Fibroblast of gingiva (primary cell): ENCODE measurements at places on chromosomes 5 and 9.
A peak's percentile ranks its signal among the peaks of the same experiment; 100 is the strongest.

DNA sequence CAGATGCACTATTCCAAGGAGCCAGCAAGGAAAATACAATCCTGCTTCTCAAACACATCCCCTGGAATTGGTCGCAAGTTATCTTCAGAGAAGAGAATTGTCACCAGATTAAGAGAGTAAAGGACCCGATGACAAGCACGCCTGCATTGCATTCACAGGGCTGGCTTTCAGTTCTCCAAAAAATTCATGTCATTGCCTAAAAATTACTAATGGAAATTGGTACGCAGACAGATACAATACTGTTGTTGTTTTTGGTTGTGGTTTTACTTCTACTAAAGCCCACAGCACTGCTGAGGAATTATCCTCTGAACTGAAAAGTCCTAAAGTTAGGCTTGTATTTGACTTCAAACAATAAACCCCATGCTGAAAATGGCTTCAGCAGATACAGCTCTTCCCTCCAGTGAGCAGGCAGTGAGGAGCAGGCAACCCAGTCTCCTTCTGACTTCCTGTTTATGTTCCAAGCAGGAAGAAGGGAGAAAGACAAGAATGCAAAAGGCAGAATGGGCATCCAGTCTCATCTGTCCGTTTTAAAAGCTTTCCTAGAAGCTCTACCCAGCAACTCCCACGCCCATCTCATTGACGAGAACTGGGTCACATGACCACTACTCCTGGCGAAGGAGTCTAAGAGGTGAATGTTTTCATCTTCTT, 80.6 kb upstream of the ZNF366 start:
- DNase-seq = no peak

GRCh38 chr5:137101544-137101943, 397.6 kb downstream of the SPOCK1 start:
- peak; percentile 67 for DNase-seq

GRCh38 chr9:100720922-100721321, 143.0 kb downstream of the CAVIN4 start:
- DNase-seq = no peak

DNA sequence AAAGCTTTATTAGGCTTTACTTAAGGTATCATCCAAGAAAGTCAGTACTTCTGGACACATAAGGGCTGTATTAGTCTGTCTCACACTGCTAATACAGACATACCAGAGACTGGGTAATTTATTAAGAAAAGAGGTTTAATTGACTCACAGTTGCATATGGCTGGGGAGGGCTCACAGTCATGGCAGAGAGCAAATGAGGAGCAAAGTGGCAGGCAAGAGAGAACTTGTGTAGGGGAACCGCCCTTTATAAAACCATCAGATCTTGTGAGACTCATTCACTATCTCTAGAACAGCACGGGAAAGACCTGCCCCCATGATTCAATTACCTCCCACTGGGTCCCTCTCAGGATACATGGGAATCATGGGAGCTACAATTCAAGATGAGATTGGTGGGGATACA, 49.2 kb upstream of the SLC44A1 start:
- DNase-seq = no peak

GRCh38 chr9:19725970-19726369, 62.9 kb downstream of the SLC24A2 start:
- DNase-seq = no peak

DNA sequence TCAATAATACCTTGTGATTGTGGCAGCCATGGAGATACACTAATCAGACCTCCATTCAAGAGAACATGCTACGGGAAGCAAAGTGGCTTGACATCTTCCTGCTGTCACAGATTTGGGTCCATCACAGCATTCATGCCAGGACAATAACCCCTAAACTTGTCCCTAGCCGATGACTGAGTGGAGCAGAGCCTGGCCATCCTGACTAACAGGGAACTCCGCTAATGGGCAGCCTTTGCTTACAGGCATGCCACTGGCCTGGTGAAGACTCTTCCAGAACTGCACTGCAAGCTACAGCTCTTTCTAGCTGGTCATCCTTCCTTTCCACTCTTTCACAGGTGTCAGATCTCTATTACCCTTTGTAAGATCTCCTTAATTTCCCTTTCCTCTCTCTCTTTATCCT, 16.0 kb downstream of the FAM174A start:
- no peak for DNase-seq

DNA sequence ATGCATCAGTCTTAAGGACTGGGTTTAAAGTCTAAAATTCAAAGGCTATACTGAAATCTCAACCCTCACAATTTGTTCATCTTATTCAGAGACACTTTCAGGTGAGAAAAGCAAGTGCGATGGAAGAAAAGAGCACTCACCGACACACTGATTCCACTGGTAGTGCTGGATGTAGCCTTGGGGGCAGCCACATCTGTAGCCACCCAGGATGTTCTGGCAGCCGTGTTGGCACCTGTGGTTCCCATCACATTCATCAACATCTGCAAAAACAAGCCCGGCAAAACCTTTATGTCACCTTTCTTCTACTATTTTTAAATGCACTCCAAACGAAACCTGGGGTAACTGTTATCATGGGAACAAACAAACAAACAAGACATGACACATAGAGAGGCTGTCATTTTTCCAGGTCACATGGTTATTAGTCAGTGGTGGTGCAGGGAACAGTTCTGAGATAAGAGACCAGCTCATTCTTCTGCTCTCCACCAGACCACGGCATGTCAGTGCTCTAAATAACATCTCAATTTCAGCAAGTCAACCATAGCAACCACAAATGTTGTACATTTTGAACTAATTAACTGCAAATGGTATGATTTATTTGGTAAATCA, 188.4 kb downstream of the SLC12A2 start:
- DNase-seq = peak; percentile 67

GRCh38 chr5:83556190-83556589, 84.6 kb downstream of the VCAN start:
- no peak for DNase-seq

DNA sequence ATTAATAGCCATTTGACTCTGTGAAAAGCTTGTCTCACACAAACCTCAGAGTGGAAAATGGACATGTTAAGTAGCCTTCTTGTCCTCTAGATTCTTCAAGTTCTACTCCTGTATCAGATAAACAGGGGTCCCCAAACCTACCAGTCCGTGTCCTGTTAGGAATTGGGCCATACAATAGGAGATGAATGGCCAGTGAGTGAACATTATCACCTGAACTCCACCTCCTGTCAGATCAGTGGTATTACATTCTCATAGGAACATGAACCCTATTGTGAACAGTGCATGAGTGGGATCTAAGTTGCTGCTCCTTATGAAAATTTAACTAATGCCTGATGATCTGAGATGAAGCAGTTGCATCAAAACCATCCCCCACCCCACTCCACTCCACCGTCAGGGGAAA, 136.3 kb downstream of the TMEM232 start:
- DNase-seq = peak; percentile 1

GRCh38 chr9:33117796-33118195, 41.3 kb upstream of the SMU1 start:
- DNase-seq = no peak

DNA sequence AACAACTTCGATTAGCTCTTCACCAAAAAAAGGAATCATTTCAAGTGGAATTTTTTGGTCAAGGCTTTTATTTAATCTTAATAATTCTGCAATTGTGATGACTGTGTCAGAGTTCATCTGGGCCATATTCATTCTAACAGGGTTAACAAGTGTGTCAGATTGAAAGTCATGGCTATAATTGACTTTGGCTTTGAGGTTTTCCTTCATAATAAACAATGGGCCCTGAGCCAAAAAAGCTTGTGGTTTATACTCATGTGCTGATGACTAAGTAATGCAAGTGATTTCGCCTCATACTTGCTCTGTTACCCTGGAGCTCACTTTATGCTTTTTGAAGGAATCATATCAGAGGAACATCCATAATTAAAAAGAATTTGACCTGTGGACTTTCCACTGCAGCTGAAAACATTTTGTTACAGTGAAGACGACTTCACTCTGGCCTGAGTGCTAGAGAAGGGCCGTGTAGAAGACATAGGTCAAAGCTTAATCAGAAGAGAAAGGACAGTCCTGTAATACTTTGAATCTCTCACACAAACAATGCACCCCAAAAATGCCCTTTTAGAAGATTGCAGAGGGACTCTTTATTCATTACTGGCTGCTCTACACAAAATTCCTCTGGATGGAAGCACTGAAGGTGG, 101.7 kb downstream of the GDNF start:
- DNase-seq = peak; percentile 95

DNA sequence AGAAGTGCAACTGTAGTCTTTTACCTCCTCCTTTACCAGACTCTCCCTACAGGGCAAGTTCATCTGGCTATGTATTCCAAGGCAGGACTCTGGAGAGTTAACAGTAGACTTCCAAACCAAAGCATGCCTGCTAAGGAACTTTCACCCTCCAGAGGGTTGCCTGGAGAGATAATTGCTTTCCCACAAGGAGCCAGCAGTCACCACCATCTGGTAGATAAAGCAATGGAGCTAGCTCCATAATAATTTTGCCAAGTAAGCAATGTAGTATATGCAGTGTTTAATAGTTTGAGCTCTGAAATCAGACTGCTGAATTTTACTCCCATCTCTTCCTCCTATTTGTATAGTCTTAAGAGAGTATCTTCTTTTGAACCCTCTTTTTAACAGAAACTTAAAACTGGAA, 566.8 kb upstream of the PTGER4 start:
- DNase-seq = no peak

DNA sequence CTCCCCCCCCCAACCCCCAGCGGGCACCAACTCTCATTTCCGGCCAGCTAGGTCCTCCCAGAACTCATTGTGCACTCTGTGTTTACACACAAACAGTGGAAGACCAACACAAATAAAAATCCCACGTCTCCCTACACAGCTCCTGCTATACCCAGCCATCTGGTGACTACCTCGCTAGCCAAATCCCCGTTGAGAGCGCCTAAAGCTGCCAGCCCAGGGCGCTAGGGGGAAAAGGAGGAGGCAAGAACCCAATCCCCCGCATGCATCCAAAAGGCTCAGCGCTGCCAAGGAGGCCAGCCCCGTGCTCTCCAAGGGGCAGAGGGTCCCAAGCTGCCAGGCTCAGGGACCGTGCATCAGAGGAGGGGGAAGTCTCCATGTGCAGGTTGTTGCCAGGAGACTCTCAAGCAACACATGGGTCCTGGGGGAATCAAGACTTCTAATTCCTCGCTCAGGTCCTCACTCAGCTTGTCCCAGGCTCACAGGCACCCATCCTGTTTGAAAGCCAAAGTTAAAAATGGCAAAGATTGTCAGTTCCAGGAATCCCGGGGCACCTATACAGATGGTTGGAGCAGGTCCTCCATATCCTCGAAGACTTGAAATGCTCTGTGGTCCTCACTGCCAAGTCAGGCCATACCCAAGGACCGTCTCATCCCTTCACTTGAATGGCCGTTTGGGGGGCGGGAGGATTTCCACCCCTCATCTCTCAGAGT, 2.7 kb downstream of the ASTN2 start:
- no peak for DNase-seq

DNA sequence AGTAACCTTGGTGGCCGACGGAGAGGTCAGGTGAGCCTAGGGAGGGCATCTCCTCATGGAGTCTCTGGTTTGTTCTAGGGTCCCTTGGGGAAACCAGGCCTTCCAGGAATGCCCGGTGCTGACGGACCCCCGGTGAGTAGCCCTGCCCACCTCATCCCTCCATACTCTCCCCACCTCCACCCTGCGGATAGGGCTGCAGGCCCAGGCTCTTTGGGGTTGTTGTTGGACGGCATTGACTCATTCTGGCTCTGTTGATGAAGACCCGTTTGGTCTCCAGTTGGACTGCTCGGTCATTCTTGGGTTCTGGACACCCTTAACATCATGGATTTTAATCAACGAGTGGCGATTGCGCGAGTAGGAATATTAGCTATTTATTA, 112.3 kb upstream of the FCN2 start:
- no peak for DNase-seq

DNA sequence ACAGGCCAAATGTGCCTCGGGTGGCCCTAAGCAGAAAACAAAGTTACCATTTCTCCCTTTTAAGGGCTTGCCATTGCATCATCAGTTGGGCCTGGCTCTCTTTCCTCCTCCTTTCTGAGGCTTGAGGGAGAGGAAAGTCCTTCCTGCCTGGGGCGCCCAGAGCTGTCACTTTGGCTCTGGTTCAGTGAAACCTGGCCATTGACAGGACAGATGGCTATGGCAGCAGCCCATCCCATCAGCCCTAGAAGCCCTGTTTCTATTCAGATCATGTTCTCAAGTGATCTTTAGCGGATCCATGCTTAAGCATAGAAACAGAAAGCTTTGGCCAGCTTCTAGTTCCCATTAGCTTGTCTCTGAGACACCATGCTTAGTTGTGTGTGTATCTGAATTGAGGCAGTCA, 293.4 kb downstream of the YTHDC2 start:
- no peak for DNase-seq

GRCh38 chr5:138655530-138656190, 80.5 kb upstream of the HSPA9 start:
- no peak for DNase-seq

- no peak for DNase-seq
Observed at GRCh38 chr9:69474821-69475220, 149.8 kb downstream of the ENTREP1 start.

DNA sequence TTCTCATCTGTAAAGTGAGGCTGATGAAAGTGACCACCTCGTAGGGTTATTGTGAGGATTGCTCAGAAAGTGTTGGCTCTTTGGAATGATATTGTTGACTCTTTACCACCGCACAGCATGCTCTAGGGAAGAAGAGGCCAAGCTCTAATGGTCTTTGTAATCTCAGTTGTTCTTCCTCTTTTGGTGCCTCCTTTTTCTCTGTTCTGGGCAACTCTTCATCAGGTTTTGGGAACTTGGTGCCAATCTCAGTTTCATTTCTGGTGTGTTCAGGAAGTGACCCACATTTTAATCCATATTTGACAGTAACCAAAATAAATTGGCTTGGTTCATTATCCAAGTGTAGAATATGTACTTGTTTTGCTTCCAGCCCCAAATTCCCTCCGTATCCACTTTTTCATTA, 25.1 kb downstream of the ARHGAP26 start:
- no peak for DNase-seq

DNA sequence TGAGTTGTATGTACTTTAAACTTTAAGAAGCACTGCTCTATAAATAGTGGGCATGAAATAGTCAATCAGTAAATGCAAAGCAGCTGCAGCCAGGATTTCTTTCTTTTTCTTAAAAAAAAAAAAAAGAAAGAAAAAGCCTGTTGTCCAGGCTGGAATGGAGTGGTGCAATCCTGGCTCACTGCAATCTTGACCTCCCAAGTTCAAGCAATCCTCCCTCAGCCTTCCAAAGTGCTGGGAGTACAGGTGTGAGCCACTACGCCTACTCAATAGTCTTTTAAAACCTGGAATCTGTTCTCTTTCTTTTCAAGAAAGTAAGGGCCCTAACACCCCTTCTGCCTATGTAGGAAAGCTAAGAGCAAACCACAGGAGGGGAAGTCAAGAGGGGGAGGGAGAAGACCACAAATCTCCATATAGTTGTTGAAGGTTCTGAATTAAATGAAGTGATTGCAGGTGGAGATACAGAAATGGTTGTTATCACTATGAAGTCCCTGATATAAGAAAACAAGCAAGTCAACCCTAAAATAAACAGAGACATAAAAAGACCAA, 20.6 kb upstream of the TPD52L3 start:
- no peak for DNase-seq

DNA sequence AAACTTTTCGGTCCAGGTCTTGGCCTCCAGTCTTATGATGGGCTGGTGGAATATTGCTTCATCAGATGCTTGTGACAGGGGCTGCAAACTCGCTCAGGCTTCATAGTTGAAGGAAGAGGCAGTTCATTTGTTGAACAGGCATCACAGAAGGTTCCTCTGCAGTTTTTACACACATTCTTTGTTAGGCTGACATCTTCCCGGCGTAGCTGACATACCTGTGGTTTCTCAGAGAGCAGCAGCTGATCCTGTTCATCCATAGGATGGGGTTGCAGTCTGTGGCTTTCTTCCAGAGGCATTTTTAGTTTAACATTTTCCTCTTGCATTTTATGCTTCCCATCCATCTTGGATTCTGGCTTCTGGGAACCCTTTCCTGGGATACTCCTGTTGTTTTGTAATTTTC, 1255.2 kb downstream of the EFNA5 start:
- no peak for DNase-seq

GRCh38 chr5:148747536-148747906, 78.9 kb upstream of the ADRB2 start:
- DNase-seq = no peak
